GM04504 (cell line): ENCODE measurements at places on chromosomes 1 and 21.
A peak's percentile ranks its signal among the peaks of the same experiment; 100 is the strongest.

DNA sequence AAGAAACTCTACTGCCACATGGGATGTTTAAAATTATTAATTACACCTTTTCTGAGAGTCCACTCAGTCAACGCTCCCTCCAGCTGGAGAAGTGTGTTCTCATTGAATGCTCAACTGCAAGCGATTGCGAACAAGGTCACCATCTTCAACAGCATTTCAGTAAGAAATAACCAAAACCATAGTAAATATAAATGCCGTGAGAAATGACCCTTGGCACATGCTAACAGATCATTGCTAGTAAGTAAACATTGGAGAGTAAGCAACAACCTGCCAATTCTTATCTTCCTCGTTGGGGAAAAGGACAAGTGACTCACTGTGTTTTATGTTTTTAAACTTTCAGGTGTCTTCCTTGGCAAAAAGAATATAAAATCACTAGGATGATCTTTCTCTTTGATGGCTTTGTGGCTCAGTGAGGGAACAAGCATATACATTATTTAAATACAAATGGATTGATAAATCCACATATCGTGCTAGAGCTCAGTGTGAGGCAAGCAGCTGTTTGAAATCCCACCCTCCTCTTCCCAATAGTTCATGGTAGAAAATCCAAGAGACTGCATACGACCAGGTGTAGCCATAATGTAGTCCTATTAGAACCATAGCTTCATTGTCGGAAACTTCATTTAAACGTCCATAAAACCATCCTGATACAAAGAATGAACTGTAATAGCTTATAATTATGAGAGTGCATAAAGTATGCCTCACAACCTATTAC, 214.6 kb downstream of the GRIK1 start:
- no peak for DNase-seq

DNA sequence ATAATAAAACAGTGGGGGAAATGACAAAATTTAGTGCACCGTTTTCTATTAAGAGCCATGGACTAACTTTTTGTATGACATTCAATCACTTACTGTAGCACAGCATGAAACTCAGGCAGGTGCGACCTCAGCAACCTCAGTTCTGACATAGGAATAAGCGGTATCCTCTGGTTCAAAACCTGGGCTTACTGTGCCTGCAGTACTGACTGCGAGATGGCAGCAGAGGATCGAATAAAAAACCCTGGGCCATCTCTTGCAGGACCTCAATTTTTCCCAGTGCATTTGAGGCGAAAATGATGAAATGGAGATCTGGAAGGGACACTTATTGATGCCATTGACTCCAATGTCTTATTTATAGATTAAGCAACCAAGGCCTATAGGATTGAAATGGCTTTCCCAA, 214.7 kb downstream of the ADGRL2 start:
- DNase-seq: no peak

DNA sequence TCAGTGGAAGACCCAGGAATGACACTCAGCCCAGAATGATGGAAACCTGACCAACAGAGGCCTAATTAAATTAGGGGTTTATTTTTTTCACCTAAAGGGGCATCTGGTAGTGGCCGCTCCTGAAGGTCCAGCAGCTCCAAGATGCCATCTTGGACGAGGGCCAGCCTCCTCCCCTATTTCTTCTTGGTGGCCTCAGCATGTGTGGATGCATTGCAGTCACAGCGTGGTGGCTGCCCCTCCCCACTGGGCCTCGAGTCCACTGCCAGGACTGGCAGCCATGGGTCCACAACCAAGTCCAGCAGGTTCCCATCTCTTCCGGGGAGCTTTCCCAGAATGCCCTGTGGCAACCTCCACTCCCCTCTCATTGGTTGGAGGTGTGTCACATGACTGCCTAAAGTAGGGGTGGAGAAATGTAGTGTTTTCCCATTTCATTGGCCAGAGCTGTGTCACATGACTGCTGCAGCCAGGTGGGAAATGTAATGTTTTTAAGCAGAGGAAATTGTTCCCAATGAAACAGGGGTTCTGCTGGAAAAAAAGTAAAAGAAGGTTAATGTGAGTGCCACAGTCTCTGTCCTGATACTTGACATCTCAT, 628.2 kb downstream of the PTPRU start:
- DNase-seq: no peak

GRCh38 chr1:162003830-162004215, 19.8 kb downstream of the OLFML2B start:
- peak; percentile 85 for DNase-seq

GRCh38 chr1:158353303-158354075, at the start of gene CD1E:
Gene CD1E, plus strand, starts transcription at chr1:158353894. Its CDS starts 95 bp downstream, at chr1:158353989.
- no peak for DNase-seq

DNA sequence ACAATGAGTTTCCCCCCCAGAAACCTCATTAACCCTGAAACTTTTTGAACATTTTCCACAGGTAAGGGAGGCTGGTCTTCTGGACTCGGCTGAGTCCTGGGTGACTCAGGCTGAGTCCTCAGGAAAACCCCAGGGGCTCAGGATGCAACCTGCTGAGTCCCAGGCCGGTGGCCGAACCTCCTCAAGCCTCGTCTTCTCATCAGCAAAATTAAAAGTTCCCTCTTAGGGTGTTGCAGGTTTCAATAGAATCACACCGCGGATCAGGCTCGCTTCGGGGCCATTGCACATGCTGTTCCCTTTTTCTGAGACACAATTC, 35.0 kb upstream of the GRHL3 start:
- DNase-seq: no peak
